T-helper 1 cell (primary cell): ENCODE measurements at places on chromosomes 1 and 21.

GRCh38 chr1:19079541-19080472 lies 123.3 kb upstream of the IFFO2 start:
- no peak for DNase-seq

GRCh38 chr1:93666613-93667384 lies 14.8 kb downstream of the BCAR3 start:
- DNase-seq: no peak

DNA sequence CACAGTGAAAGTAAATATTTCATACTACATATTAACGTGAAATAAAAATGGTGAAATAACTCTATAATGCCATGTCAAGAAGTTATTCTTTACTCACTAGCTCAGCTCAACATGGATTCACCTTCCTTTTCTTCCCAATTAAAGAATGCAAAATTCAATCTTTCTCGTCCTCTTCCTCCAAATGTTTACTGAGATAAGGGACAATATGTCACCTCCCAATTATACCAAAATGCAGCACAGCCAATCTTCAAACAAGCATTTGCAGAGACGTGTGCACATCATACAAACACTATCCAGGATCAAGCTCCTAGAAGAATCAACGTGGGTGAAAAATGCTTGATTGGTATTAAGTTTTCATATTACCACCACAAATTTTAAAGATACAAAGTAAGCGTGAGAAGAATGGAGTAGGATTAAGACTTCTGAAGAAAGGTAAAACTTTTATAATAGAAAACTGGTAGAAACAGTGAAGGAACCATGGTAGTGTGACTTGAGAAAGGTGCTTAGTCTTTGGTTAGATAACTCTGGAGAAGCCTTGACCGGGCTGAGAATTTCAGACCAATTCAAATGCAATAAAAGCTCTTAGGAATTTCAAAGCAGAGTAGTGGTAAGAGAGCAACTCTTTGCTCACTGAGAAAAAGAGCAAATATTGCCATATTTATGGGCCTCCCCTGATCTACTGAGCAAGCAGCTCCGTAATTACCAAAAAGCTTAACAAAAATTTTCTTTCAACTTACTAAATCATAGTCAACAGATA lies 7.2 kb downstream of the PTP4A2 start:
- no peak for DNase-seq

DNA sequence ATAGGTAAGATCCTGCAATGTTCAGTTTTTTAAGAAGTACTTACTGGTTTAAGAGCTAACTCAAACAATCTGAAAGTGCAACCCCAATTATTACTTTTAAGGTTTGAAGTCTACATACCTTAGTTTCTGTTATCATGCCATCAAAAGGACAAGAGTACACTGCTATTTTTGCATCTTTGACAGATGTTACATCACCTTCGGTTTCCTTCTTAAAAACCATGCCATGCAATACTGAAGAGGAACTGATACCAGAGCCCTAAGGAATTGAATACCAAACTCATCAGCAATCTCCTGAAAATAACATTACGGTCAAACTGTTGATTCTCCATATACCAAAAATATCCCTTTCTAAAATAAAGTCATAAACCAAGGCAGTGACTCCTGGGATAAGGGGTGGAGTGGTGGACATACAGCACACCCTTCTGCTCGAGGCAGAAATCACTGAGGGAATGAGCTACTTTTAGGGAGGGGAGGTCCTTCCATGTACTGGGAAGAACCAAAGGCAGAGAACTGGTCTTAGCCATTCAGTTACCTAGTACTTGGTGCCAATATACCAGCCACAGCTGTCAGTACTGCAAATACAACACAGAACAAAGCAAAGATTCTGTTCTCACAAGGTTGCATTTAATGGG lies 8.5 kb downstream of the CCT8 start:
- DNase-seq: no peak

- DNase-seq: no peak
These were observed 166.9 kb downstream of the TNFSF18 start for GRCh38 chr1:172883844-172884243.

DNA sequence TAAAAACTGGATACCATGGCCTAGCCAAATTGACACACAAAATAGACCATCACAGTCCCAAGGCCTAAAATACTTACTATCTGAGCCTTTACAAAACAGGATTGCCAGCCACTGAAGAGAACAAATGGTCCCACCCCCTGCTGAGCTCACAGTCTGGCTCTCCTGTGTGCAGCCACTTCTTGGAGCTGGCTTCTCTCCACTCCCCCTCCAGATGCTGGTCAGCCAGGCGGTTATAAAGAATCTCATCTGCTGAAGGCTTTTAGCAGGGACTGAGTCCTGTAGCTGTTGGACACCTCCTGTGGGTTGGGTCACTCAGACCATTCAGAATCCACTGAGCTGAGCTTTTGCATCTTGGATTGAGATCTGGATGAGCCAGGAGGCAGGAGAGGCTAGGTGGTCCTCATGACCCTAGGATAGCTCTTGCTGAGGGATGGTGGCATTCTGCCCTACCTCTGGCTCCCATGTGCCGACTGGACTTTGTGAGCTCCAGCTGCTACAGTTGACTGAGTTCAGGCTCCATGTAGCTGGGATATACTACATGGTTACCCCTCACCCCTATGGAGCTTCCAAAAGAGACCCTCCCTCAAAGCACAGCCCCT lies 16.1 kb downstream of the OXCT2 start:
- DNase-seq: no peak
